ENCODE measurements at places on chromosomes 16 and 17.
A peak's percentile ranks its signal among the peaks of the same experiment; 100 is the strongest.

DNA sequence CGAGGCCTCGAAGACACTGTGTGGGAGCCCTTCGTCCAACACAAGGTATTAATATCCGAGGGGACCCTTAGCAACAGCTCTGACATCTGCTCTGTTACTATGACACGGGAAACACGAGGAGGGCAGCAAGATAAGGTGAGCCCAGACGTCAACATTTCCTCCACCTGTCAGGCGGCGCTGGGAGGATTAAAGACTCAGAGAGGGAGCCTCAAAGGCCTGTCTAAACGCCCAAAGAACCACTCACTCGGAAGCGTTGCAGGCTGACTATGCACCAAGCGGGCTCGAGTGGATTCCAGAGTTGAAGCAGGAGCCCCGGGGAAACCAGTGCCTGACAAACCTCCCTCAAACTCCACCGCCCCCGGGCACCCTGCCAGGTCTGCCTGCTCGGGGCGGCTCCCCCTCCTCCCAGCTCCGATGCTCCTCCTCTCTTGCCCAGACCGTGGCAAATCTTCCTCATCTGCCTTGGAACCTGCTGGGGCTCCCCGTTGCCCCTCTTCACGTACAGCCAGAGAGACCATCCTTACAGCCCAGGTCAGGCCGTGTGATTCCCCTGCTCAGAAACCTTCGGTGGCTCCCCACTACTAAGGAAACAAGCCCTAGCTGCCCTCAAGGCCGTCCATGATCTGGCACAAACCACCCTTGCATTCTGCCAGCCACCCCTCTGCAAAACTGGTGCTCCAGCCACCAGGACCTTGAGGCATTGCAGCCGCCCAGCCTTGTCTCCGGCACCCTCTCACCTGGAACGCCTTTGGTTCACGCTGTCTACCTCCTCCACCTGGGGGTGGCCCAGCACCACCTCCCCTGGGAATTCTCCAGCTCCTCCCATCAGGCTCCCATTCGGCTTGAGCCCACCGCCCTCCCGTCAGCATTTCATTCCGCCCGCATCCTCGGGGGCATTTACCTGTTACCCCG is 16.2 kb downstream of the RPH3AL start:
- peak; percentile 71 for DNase-seq

- DNase-seq: no peak
Measured at GRCh38 chr16:76309639-76310335, 32.6 kb downstream of the CNTNAP4 start.

GRCh38 chr16:50747207-50747956 is 5.5 kb downstream of the CYLD start:
- DNase-seq: peak; percentile 36

- DNase-seq: no peak
Measured at GRCh38 chr16:25038239-25038954, 23.2 kb upstream of the ARHGAP17 start.

DNA sequence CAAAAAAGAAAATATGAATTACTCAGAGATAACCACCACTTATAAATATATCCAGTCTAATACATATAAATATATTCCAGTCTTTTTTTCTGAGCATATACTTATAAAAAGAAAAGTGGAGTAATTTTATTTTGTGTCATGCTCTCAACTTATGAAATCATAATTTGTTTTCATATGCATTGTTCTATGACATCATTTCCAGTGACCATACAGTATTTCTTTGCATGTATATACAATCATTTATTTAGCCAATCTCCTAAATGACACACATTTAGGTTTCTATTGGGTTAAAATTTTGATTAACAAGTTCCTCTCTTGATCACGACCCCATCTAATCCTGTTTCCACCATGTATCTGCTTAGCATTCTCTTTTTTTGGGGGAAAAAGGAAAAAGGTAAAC is 16.4 kb upstream of the NDEL1 start:
- no peak for DNase-seq

- DNase-seq: peak; percentile 76
Measured at GRCh38 chr17:49817993-49818392, 29.5 kb downstream of the KAT7 start.

All from CD4-positive, alpha-beta T cell treated with Interleukin-6 for 4 hours (primary cell).